ENCODE measurements at places on chromosomes 2 and 18.
A peak's percentile ranks its signal among the peaks of the same experiment; 100 is the strongest.

- DNase-seq, result no peak
Measured at GRCh38 chr2:101512993-101513392, 38.1 kb upstream of the RFX8 start.

- no peak for DNase-seq
Measured at GRCh38 chr2:137951586-137951985, 12.7 kb upstream of the HNMT start.

- no peak for DNase-seq
Measured at GRCh38 chr2:62971936-62972335, 78.7 kb upstream of the OTX1 start.

DNA sequence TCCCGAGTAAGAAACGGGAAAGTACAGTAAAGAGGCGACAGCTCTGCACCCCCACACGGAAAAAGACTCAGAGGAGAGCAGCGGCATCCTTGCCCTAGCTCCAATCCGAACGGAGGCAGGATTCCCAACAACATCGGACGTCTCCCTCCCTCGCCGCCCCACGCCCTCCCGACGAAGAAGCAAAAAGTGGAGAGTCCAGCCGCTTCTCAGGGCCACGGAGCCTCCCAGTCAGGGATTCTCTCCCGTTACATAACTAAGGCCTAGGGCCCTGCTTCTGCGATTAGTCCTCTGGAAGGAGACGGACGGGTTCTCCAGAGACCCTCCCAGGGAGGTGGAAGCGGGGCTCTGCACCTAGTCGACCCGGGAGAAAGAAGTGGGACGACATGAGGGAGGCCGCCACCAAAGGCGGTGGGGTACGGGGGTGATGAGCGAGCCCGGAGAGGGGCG, 587 bp downstream of the SUMO1 start:
- DNase-seq, result peak; percentile 69

DNA sequence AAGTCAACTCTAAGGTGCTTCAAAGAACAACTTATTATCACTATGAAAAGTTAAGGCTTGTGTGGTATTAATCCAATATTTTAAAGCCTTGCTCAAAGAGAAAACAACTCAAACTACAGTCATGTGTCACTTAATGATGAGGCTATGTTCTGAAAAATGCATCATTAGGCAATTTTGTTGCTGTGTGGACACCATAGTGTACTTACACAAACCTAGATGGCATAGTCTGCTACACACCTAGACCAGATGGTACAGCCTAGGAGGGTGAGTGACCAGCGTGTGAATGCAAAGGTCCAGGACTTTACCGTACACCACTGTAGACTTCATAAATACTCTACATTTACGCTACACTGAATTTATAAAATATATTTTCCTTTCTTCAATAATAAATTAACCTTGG, 3.0 kb downstream of the MBOAT2 start:
- DNase-seq, result no peak

DNA sequence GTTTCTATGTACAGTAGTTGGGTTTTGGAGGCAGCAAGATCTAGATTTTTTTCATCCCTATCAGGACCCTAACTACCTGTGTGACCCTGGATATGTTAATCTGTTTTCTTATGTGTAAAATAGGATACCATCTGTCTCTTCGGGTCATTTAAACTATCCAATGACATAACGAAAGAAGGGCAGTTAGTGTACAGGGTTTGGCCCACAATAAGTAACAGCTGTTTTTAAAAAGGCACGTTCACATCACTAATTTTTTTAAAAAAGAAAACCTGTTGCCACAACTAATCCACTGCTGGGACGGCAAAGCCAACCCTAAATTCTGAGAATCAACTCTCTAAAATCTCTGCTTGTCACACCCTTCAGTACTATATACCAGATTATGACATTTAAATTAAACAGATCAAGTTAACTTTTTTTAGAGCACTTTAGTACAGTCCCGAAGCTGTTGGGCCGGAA, 869 bp downstream of the USP40 start:
- DNase-seq, result no peak

DNA sequence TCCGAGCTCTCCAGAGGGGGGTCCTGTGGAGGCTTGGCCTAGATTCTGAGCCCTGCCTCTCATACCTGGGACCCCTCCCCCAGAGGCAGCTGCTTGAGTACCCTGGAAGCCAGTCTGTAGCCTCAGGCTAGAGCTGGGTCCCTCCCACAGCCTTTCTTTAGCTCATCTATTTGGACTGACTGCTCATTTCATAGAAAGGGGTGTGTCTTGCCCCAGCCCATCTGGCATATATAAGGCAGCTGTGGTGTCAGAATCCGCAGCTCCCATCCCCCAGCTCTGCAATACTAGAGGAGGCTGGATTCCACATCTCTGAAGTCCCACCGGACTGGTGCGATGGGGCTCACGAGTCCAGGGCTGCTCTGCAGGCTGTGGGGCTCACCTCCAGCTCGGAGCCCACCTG, 26.1 kb downstream of the MPHOSPH10 start:
- DNase-seq, result no peak

All from activated CD8-positive, alpha-beta memory T cell treated with anti-CD3 and anti-CD28 coated beads, Interleukin-2, amount 50 U/mL, for 48 hours (primary cell).